Anterior cingulate cortex (tissue), 58 donors: ENCODE measurements at places on chromosomes 1 and 21.

DNA sequence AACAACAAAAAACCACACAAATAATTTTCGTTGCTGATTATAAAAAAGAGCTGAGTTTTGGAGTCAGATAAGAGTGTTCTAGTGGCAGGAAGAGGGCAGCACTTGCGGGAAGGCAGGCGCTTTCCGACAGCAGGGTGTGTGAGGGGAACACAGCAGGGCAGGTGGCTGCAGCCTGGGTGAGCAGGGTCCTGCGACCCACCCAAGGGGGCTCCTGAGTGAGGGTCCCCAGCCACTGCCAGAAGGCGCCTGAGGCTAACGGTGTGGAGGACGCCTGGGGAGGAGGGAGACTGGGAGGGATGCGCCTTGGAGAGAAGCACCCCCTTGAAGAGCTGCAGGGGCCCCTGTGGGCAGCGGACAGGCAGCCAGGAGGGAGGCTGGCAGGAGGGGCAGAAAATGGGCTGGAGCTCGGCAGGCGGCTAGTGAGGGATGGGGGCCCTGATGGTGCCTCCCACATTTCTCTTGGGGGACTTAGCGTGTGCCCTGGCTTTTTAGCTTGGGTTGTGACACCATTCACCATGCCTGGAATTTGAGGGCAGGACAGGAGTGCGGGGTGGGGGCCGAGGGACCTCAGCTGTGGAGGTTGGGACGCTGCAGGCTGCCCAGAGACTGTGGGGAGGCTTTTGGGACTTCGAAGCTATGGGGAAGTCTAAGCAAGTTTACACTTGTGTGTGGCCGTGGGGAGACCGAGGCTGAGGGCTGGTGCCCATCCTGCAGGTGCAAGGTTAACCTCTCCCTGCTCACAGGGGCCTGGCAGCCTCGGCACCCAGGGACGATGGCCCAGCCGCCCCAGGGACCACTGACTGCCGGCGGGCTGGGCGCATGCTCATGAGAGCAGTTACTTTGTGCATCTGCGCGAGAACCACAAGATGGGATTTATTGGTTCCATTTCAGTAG, 111.4 kb downstream of the SIK1 start:
- no peak for DNase-seq

GRCh38 chr1:233372218-233373120, 44.9 kb downstream of the MAP3K21 start:
- no peak for DNase-seq

GRCh38 chr1:30762930-30763650, 5.5 kb upstream of the LAPTM5 start:
- DNase-seq, result no peak

DNA sequence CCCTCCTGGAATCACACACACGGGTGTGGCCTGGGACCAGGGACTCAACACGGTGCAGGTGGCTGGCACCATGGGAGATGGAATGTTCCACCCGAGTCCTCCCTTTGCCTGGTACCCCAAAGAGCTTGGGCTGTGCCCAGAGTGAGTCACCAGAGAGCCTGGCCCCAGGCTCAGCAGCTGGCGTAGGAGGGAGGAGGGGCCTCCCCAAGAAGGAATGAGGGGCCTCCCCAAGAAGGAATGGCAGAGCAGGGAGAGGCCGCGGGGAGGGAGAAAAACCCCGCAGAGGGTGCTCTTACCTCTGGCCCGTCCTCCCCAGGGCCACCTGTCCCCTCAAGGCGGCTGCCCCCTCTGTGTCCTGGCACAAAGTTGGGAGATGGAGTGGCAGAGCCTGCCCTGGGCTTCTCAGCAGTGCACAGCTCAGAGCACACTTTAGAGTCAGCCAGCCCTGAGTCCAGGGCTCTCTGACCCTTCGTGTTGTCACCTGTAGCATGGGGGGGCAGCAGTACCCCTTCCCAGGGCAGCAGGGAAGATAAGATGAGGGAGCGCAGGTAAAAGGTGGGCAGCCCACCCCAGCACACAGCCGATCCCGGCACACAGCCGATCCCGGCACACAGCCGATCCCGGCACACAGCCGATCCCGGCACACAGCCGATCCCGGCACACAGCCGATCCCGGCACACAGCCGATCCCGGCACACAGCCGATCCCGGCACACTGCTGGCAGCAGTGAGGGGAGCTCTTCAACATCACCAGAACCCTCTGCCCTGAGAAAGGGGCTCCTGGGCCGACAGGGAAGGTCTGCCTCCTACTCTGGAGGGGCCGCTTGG, 20.2 kb upstream of the KCNAB2 start:
- no peak for DNase-seq

DNA sequence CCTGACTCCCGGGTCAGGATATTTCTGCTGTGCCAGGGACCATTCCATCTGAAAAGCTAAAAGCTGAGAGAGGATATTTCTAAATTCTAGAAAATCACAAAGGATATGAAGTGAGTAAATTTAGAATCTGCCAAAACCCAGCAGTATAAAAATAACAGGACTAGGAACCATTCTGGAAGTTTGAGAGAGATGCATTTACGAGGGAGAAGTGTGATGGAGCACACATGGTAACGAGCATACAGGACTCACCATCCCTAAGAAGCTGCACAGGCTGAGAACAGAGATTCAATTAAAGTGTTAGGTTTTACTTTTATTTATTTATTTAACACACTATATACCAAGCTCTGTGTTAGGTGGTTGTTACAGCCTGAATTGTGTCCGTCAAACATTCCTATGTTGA, 116.3 kb downstream of the GLUL start:
- no peak for DNase-seq

- no peak for DNase-seq
These were observed 15.5 kb downstream of the SLC6A17 start for GRCh38 chr1:110165761-110166231.
